ENCODE measurements at places on chromosomes 16 and 17.
A peak's percentile ranks its signal among the peaks of the same experiment; 100 is the strongest.

- no peak for DNase-seq
These were observed 11.0 kb upstream of the C16orf74 start for GRCh38 chr16:85761861-85762260.

DNA sequence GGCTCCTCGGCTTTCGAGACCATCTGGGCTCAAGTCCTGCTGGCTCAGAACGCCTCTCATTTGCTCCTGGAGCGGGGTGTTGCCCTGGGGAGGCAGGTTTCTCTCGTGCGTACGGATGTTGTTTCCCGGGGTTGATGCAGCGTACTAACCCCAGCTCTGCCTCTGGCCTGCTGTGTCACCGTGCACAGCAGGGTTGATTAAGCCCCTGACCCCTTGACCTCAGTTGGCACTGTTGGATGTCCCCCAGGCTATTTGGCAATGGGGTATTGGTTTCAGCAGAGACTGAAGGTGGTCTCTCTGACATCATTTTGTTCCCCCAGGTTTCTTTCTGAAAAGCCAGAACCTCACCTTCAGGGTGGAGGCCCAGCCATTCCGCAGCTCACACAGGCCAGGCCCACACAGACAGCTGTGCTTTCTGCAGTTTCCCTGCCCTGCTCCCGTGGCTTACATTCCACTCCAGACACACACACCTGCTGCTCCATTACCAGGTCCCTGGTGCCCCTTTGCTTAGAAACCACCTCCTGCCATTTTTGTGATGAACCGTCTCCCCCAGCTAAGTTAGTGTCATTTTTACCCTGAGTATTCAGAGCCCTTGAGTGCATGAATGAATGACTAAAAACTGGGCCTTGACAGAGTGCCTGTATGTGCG, 233.5 kb downstream of the CCDC182 start:
- no peak for DNase-seq

- no peak for DNase-seq
These were observed 7.7 kb upstream of the SP2 start for GRCh38 chr17:47888293-47888692.

- no peak for DNase-seq
These were observed 477.6 kb downstream of the XYLT1 start for GRCh38 chr16:16992975-16993765.

DNA sequence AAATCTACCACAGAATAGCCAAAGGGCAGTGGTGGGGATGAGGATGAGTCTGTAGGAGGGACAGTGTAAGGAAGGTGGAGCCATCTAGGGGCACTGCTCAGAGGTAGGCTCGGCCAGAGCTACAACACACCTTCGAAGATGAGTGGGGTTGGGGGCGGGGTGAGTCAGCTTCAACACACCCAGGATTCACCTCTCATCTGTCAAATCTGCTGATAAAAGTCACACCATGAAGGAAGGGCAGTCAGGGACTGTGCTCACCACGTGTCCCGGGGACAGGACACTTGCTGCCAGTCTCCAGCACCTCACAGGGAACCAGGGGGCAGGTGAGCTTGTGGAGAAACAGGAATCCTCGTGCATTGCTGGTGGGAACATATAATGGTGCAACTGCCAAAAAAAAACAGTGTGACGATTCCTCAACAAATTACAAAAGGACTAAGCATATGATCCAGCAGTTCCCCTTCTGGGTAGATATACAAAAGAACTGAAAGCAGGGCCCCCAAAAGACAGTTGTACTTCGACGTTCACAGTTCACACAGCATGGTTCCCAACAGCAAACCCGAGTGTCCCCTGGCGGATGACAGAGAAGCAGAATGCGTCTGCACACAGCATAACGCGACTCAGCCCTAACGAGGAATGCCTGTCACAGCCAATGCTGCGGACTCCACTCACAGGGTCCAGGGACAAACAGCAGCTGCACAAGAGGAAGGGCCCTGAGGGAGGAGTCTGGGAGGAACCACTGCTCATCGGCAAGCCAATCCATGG, 133.1 kb downstream of the ANKRD11 start:
- no peak for DNase-seq

- DNase-seq, result no peak
These were observed 1.1 kb downstream of the RAI1 start for GRCh38 chr17:17682293-17682736.

- DNase-seq, result no peak
These were observed 18.4 kb downstream of the LDHD start for GRCh38 chr16:75097941-75098901.

DNA sequence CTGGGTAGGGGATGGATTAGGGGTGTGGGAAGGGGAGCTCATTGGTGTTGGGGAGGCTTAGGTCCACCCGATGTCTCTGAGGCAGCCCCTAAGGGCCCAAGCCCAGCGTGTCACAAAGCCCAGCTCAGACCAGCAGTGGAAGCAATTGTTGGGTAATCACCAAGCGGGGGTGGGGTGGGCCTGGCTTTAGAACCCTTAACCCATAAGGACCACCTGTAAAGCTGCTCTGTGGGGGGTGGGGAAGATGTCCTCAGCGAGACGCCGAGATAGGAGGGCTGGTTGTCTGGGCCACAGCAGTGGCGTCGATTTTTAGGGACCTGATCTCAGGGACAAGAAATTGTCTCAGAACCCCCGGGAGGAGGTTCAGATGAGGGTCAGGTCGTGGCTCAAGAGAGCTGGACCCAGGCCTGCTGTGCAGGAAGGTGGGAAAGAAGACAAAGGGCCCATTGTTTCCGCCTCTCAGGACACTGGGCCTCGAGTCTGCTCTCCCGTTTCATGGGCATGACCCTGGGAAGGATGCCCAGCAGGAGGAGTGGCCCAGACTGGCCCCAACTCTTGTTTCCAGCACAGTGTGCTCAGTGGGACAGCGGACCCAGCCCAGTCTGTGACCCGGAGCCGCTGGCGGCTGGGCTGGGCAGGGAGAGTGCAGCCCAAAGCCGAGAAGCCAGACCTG, 15.9 kb downstream of the ST6GALNAC2 start:
- no peak for DNase-seq

GRCh38 chr16:68003031-68003430, 3.7 kb upstream of the DPEP2 start:
- DNase-seq, result no peak

DNA sequence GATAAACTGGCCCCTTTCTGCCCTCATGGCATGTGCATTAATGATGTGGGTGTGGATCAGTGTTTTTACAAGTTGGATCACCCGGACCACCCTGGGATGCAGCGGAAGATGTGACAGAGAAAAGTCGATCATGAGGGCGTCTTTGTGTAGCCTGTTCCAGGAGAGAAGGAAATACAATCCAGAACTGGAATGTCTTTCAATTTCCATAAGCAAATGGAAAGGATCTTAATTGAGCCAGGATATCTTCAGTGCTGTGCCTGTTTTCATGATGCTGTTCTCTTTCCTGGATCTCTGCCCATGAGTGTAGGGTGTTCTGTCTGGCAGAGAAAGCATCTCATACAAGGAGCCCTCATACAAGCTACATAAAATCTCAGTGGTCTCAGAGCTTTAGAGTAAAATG, 481.4 kb downstream of the XYLT1 start:
- DNase-seq, result no peak

DNA sequence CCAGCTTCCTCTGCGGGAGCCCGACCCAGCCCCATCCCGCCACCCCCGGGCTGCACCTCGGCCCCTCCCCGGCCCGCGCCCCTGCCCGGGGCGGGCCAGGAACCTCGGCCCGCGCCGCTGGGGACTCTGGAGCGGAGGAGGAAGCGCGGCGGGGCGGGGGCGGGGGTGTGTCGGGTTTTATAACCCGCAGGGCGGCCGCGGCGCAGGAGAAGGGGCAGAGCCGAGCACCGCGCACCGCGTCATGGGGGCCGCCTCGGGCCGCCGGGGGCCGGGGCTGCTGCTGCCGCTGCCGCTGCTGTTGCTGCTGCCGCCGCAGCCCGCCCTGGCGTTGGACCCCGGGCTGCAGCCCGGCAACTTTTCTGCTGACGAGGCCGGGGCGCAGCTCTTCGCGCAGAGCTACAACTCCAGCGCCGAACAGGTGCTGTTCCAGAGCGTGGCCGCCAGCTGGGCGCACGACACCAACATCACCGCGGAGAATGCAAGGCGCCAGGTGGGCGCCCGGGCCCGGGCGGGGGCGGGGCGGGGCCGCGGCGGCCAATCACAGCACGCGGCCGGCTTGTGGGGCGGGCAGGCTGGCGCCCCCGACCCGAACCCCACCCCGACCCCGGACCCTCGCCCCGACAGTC, at the start of gene ACE:
TSS of gene ACE (plus strand) at position 208 of the 626 bp plus-strand sequence. CDS start at position 242, 34 bp downstream.
- DNase-seq, result peak; percentile 87

DNA sequence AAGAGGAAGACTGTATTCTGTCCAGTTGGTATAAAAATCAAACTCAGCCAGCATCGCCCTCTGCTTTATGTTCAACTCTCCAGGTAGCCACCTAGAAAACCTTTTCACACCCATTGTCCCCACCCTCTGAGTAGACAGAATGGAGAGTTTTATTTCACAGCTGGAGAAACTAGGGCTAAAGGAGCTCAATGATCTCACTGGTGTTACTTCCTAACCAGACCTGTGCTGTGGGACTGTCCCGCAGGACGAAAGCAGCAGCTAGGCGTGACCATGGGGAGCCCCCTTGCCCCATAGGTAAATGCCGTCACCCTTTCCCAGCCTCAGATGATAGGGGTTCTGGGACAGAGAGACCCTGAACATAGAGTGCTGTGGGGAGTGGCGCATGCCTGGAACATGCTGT, 67.7 kb downstream of the CYLD start:
- DNase-seq, result no peak

- no peak for DNase-seq
These were observed 9.0 kb downstream of the NAT9 start for GRCh38 chr17:74767111-74767516.

DNA sequence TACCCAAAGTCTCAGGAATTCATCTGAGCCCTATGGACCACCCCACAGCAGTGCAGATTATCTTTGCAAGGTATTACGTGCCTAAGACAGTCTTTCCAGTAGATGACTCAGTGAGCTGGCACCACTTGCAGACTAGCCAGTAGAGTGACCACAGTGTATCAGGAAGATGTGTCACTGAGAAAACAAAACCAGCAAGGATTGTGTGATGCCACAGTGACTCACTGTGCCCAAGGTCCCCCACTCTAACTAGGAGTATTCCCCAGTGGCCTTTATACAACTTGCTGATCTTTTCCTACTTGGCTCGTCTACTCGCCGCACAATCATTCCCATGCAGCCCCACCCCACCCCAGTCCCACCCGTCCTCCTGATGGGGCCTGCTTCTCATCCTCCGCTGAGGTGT, 26.8 kb upstream of the PRKCA start:
- DNase-seq, result no peak

DNA sequence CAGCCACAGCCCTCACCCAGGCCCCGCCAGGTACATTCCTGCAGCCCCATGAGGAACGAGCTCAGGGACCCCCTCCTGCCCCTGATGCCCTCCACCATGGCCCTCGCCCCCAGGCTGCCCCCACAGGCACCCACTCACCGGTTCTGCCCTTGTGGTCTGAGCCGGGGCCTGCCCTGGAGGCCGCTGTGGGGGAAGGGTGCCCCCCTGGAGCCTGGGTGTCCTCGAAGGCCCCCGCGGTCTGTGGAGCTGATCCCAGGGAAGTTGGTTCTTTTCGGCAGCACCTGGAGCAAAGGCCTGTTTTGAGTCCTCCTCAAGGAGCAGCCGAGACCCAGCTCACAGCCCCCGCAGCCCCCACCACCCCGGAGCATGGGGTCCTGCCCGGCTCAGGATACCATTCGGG, 2.4 kb downstream of the PABPN1L start:
- no peak for DNase-seq

- DNase-seq, result no peak
These were observed 643.2 kb downstream of the WWOX start for GRCh38 chr16:78742501-78743283.

DNA sequence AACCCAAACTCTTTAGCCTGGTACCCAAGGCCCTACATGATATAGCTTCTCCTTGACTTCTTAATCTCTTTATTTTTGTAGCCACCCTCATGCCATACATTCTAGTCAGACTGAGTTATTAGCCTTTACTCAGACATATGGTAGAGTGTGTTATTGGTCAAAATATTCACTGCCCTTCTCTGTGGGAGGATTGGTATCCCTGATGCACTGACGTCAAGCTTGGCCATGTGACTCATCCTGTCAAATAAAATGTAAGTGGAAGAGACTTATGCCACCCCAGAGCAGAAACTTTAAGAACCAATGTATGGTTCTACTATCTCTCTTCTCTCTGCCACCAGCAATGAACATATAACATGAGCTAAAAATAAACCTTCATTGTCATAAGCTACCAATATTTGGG, 12.2 kb upstream of the BEAN1 start:
- no peak for DNase-seq

DNA sequence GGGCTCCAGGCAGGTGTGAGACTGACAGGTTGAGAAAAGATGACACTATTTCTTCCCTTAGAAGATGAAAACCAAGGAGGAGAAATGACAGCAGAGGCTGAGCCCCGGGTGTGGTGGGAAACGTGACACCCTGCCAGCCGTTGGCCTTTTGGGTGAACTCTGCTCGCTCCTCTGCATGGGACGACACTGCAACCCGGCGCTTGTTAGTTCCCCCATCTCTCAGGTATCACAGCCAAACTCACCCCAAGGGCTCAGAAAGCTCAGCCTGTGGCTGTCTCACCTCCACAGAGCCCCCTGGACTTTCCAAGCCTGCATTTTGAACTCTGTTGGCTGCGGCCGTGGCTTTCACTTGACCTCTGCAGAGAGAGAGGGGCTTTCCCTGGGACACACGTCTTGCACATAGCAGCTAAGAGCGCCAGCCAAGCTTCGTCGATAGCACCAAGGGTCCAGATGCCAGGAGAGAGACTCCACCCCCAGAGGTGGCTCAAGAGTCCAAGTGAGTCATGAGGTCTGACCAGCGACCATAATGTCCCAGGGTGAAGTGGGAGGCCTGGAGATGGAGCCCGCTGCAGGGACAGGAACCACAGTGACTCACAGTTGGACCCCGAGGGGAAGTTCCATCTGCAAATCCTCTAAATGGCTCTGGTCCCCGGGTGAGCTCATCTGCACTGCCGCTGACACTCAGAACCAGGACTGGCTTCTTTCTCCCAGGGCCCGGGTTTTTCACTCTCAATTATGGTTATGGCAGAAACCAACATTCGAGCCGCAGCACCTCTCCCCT, 301.9 kb downstream of the SOX9 start:
- DNase-seq, result no peak

DNA sequence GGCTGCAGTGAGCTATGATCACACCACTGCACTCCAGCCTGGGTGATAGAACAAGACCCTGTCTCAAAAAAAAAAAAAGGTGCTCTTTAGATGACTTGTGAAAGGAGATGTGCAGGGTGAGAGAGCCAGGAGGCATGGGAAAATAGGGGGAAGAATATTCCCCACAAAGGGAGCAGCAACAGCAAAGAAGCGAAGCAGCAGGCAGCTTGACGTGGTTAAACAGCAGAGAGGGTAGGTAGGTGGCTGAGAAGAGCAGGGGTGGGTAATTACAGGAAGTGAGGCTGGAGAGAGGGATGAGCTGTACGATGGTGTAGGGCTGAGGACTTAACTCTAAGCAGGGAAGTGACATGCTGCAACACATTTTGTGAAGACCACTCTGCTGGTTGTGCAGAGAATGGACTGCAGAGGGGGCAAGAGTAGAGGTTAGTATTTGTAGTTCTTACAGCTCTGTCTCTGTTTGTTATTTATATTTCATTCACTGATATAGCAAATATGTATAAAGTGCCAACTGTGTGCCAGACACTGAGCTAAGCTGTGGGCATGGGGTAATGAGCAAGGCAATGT, 1.6 kb downstream of the HEATR3 start:
- peak; percentile 26 for DNase-seq

GRCh38 chr17:75774991-75775668, 9.5 kb upstream of the UNK start:
- no peak for DNase-seq

Data from NCI-H2081 (cell line).